ENCODE measurements at places on chromosomes 1 and 21.

- DNase-seq = no peak
Observed at GRCh38 chr1:55196433-55197035, 18.6 kb downstream of the USP24 start.

DNA sequence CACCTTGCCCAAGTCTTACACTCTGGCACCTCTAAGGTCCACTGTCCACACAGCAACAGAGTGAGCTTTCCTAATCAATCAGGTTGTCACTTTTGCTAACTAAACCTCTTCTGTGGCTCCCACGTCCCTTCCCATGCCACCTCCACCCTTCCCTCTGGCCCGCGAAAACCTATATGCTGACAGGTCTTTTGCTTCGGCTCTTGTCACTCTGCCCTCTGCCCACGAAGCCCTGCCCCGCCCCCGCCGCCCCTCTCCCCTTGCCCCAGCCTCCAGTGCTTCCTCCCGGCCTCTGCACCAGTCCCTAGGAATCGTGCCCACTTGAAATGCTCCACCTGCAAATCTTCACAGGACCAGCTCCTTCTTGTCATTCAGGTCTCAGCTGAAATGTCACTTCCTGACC lies 8.1 kb downstream of the TP53BP2 start:
- DNase-seq = no peak

GRCh38 chr1:44235808-44236207 lies 22.5 kb downstream of the DMAP1 start:
- no peak for DNase-seq

DNA sequence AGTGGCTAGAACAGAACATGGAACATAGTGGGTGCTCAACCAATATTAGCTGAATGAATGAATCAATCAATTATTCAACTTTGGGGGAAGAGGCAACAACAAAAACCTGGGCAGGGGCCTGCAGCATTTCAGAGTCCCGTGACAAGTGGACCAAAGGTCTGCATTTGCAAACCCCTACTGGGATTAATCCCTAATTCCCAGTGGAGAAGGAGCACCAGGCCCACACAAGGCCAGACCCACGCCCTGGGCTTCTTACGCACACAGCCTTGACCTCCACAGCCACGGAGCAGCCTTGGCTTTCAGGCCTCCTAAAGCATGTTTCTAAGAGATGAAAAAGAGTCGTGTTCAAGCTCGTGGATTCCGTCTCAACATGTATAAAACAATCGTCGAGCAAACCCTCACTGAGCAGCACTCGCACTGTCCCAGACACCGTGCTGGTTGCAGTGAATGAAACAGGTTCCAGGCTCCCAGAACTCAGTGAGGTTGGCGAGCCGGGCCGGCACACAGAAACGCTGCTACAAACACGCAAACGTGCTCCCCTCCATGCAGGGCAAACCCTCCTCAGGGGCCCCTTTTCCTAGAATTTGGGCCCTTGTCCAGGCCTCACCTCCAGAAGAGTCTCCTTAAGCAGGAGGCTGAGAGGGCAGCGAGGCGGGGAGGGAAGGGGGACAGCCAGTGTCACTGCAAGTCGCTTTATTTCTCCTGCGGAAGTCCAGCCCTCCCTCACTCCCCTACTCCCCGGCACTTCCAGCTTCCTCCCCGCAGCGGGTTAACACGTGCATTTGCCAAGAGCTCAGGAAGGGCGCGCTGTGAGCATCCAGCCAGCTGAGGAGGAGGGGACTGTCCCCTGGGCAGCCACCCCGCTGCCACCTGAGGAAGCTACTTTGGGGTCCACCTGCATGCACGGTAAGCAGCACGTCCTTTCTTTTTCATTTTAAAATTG lies 556.4 kb downstream of the KIF26B start:
- DNase-seq = no peak

GRCh38 chr1:164510435-164510834 lies 48.5 kb upstream of the PBX1 start:
- DNase-seq = no peak

GRCh38 chr1:118185084-118185832 lies at the start of gene SPAG17:
TSS of gene SPAG17 (minus strand) at chr1:118185228. CDS start at chr1:118185157, 71 bp downstream.
- DNase-seq = no peak

- DNase-seq = peak; percentile 27
Observed at GRCh38 chr1:10733474-10734366, 62.7 kb downstream of the CASZ1 start.

Measured in activated T-cell treated with anti-CD3 and anti-CD28 coated beads for 24 hours (primary cell).